NCI-H226 (cell line): ENCODE measurements at places on chromosomes 4 and X.

DNA sequence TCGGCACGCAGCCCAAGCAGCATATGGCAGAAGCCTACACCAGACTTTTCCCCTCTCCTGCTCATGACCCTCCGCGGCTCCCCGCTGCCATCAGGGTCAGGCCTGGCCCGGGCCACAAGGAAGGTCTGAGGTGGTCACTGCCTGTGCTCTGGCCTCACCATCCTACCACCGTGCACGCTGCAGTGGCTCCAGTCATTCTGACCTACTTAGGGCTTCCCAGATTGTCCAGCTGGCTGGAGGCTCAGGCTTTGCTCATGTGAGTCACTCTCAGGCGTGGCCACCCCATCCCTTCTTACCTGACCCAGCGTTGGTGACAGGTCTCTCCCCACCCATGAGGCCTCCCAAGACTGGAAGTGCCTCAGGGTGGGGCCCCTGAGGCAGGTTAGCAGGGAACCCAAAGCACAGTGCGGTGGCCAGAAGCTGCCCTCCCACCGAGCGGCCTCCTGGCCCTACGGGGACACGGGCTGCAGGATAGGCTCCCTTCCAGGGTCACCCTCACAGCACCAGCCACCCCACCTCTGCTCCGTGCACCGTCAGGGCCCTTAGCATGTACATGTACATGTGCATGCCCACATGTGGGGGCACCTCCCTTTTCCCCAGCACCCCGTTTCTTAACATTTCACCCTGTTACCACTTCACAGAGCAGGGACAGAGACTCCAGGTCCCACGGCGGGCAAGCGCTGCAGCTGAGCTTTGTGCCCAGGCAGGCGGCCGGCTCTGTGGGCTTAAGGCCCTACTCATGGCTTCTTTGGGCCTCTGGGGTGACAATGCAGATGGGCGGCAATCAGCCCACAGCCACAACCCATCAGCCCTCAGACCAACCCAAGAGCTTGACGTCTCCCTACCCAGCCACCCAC lies 2.2 kb downstream of the TREX2 start:
- DNase-seq = no peak

- no peak for DNase-seq
Measured at GRCh38 chr4:188190461-188190860, 51.2 kb downstream of the TRIML1 start.

- no peak for DNase-seq
Measured at GRCh38 chrX:37846141-37846540, 1.2 kb downstream of the DYNLT3 start.

GRCh38 chrX:1138476-1139184 lies 73.8 kb downstream of the CRLF2 start:
- no peak for DNase-seq

- DNase-seq = no peak
Measured at GRCh38 chr4:101218346-101218745, 129.0 kb downstream of the PPP3CA start.

- peak; percentile 6 for DNase-seq
Measured at GRCh38 chr4:102139132-102139573, 206.1 kb downstream of the SLC39A8 start.

DNA sequence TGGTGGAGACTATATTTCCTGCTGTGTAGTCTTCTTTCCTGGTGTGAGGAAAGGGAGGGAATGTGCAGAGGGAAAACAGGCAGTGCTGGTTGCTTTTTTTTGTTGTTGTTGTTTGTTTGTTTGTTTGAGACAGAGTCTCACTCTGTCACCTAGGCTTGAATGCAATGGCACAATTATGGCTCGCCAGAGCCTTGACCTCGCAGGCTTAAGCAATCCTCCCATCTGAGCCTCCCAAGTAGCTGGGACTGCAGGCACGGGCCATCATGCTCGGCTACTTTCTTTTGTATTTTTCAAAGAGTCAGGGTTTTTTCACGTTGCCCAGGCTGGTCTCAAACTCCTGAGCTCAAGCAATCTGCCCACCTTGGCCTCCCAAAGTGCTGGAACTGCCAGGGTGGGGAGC lies 82.5 kb downstream of the RELL1 start:
- DNase-seq = no peak

GRCh38 chrX:22536746-22537304 lies 264.1 kb downstream of the CBLL2 start:
- DNase-seq = no peak

DNA sequence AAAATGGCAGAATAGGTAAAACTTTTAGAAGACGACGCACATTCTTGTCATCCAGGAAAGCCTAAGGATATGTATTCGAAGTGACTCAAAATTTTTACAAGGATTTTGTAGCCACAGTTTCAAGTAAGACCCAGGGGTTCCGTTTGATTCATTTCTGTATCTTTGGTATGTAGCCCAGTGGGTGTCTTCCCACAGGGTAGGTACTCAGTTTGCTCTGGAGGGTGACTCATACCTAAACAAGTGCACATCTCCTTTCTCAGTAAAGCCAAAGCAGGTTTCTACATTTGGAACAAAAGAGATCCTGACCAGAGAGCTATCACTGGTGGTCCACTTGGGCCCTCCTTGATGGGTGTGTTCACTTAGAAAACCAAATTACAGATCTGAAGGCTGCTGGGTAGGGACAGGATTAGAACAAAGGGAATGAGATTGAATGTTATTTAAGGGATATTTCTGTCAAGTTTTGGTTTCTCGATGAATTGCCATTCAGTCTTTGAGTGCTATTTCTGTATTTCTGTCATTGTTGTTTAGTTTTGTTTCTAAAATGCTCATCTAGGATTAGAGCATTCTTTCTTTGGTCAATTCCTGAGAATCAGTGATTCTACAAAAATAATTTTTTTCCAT lies 56.1 kb downstream of the PLS3 start:
- DNase-seq = peak; percentile 69

GRCh38 chr4:141099326-141099725 lies 33.9 kb downstream of the RNF150 start:
- DNase-seq = peak; percentile 4

- DNase-seq = peak; percentile 55
Measured at GRCh38 chr4:67366311-67366861, 178.9 kb downstream of the CENPC start.

- no peak for DNase-seq
Measured at GRCh38 chrX:31443654-31444053, 371.8 kb upstream of the FTHL17 start.
